ENCODE measurements at places on chromosomes 4 and X.

DNA sequence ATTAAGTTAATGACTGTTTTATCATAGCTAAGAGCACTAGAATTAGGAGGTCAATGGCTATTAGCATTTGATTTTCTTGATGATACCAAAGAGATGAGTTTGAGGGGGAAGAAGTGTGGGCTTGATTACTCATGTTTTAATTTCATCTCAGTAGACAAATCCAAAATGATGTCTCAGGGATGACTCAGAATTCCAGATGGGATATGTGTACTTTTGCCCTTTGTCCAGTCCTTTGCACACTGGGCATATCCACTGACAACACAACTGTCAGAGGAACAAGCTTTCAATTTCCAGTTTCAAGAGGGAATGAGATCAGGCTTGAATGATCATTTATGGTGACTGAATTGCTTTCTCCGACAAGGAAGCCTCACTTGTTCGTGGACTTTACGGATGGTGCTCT lies 325.3 kb upstream of the FTHL17 start:
- no peak for DNase-seq

GRCh38 chrX:147850875-147851274 lies 60.8 kb upstream of the FMR1 start:
- DNase-seq: no peak

- DNase-seq: no peak
Measured at GRCh38 chrX:71871367-71871766, 39.3 kb upstream of the NHSL2 start.

DNA sequence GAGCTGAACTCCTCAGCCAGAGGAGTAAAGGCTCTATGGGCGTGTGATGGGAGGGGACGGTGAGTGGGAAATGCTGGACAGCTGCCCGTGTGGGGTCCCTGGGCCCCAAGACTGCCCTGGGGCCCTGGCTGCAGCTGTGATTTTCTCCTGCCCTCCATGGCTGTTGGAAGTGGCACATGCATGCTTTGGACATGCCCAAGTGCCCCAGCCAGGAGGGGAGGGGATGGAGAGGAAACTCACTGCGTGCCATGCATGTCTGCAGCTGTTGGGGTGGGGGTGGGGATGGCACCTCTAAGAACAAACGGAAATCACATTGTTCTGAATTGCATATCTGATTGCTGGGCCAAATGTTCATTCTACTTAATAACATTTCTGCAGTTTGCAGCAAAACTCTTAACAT lies 52.4 kb downstream of the MID2 start:
- DNase-seq: no peak

- no peak for DNase-seq
Measured at GRCh38 chr4:37279121-37279520, 34.6 kb downstream of the NWD2 start.

DNA sequence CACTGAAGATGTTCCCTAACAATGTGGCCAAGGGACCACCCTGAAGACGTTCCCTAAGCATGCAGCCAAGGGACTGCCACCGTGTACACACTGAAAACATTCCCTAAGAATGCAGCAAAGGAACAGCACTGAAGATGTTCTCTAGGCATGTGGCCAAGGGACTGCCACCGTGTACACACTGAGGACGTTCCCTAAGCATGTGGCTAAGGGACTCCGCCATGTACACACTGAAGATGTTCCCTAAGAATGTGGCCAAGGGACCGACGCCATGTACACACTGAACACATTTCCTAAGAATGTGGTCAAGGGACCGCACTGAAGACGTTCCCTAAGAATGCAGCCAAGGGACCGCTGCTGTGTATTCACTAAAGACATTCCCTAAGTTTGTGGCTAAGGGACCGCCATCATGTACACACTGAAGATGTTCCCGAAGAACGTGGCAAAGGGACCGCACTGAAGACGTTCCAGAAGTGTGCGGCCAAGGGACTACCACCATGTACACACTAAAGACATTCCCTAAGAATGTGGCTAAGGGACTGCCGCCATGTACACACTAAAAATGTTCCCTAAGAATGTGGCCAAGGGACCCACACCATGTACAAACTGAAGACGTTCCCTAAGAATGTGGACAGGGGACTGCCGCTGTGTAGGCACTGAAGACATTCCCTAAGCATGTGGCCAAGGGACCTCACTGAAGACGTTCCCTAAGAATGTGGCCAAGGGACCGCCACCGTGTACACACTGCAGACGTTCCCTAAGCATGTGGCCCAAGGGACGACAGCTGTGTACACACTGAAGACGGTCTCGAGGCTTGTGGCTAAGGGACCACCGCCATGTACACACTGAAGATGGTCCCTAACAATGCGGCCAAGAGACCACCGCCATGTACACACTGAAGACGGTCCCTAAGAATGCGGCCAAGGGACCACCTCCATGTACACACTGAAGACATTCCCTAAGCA lies 54.8 kb downstream of the DHRSX start:
- DNase-seq: no peak

GRCh38 chr4:2297606-2298531 lies 36.0 kb upstream of the MXD4 start:
- DNase-seq: no peak

Data from activated CD4-positive, alpha-beta T cell treated with anti-CD3 and anti-CD28 coated beads for 4 hours (primary cell).